Kidney tubule cell (primary cell): ENCODE measurements at places on chromosomes 16 and 17.
A peak's percentile ranks its signal among the peaks of the same experiment; 100 is the strongest.

- DNase-seq, result no peak
Observed at GRCh38 chr17:43970366-43970765, 16.6 kb upstream of the PYY start.

- no peak for DNase-seq
Observed at GRCh38 chr17:69141431-69142174, at the start of gene ABCA6. Gene ABCA6, minus strand, starts transcription at chr17:69141895. Its CDS starts 1,192 bp downstream, at chr17:69140703.

- DNase-seq, result no peak
Observed at GRCh38 chr16:77946823-77947222, 75.5 kb upstream of the CLEC3A start.

DNA sequence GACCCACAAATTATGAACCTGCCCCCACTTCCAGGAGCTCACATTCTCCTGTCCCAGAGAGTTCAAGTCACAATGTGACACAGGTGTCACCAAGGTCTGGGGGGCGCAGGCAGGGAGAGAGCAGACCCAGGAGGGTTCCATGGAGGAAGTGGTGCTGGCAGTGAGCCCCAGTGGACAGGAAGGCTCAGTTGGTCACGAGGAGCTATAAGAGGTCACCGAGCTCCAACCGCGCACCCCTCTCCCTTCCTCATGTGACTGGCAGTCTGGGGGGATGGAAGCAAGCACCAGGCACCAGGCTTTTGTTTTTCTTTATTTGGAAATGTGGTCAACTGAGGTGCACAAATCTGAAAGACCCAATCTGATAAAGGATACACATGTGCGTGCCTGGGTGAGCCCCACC is 2.5 kb downstream of the ITGAD start:
- DNase-seq, result no peak

- no peak for DNase-seq
Observed at GRCh38 chr16:55010492-55011160, 80.0 kb downstream of the IRX5 start.

GRCh38 chr17:40485851-40486521 is 15.4 kb downstream of the TNS4 start:
- DNase-seq, result peak; percentile 96

DNA sequence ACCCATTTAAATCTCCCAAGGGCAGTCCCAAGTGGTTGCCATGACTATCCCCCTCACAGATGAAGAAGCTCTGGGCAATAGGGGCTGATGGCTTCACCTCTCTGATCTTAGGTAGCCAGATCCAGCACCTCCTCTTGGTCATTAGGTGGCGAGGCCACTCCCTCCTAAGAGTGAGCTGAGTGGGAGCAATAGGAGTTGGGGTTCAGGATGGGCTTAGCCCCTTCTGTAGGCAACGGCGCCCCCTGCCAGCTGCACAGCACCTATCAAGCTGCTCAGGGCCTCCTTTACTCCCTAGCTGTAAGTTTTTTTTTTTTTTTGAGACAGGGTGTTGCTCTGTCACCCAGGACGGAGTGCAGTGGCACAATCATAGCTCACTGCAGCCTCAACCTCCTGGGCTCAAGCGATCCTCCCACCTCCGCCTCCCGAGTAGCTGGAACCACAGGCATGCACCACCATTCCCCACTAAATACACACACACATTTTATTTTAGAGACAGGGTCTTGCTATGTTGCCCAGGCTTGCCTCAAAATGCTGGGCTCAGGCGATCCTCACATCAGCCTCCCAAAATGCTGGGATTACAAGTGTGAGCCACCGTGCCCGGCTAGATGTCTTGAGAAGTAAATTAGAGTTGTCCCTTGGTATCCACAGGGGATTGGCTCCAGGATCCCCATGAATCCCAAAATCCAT is 3.5 kb upstream of the RRAD start:
- peak; percentile 46 for DNase-seq

- DNase-seq, result no peak
Observed at GRCh38 chr17:17824119-17824782, 12.5 kb downstream of the SREBF1 start.

- no peak for DNase-seq
Observed at GRCh38 chr17:70070305-70071027, 4.6 kb upstream of the KCNJ16 start.

GRCh38 chr17:20053361-20053964 is 44.3 kb downstream of the SPECC1 start:
- no peak for DNase-seq

GRCh38 chr17:17313350-17313991 is 10.3 kb downstream of the NT5M start:
- peak; percentile 67 for DNase-seq

DNA sequence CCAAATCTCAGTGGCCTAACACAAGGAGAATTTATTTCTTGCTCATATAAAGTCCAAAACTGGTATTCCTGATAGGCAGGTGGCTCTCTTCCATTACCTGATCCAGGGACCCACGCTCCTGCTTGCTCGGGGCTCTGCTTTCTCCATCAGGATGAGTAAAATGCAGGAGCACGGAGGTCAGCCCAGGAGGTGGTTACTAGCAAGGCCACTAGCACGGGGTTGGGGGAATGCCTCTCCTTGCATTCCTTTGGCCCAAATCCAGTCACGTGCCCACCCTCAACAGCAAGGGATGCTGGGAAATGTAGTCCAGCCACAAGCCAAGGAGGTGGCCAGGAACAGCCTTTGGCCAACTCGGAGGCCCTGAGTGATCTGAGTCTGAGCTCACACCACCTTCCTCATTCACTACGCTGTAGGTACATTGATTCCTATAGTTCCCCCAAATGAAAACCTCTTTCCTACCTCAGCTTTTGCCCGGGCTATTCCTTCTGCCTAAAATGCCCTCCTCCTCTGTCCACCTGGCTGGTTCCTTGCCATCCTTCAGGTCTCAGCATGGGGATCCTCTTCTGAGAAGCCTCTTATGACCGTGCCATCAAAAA is 38.3 kb upstream of the HAPSTR1 start:
- DNase-seq, result peak; percentile 82

- DNase-seq, result peak; percentile 86
Observed at GRCh38 chr17:6753006-6753445, 2.8 kb upstream of the XAF1 start.

DNA sequence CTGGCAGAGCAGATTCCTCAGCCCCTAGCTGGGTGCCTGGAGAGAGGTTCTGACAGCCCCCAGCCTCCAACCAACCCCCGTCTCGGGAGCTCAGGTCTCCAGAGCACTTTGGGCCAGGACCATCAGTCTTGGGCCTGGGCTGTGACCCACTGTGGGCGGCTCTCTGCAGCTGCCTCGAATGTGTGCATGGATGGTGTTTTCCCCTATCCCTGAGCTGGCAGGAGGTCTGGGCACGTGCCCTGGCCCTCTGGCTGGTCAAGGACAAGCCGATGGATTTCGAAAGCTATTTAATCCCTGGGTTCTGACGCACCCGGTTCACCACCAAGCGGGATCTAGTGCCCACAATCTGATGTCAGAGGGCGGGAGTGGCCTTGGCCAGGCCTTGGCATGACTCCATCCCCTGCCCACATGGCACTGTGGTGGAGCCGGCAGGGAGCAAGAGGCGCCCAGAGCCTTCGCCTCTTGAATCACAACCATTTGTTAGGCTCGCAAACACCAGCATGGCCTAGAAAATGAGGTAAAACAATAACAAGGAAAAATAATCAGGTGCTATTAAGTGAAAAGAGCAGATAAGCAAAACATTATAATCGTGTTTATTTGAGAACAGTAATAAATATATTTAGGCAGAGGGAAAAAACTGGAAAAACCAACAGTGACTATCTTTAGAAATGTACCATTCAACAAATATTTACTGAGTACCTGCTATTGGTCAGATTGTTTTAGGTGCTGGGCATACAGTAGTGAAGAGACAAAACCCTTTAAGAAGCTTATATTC is 69.3 kb upstream of the TOB1 start:
- peak; percentile 91 for DNase-seq

GRCh38 chr17:50848711-50849110 is 13.3 kb downstream of the WFIKKN2 start:
- DNase-seq, result no peak

GRCh38 chr17:78759969-78760352 is 22.1 kb downstream of the CYTH1 start:
- DNase-seq, result no peak
